EL (cell line): ENCODE measurements at places on chromosomes 5 and 9.
A peak's percentile ranks its signal among the peaks of the same experiment; 100 is the strongest.

GRCh38 chr5:137245438-137245837 is 253.7 kb downstream of the SPOCK1 start:
- DNase-seq: no peak

DNA sequence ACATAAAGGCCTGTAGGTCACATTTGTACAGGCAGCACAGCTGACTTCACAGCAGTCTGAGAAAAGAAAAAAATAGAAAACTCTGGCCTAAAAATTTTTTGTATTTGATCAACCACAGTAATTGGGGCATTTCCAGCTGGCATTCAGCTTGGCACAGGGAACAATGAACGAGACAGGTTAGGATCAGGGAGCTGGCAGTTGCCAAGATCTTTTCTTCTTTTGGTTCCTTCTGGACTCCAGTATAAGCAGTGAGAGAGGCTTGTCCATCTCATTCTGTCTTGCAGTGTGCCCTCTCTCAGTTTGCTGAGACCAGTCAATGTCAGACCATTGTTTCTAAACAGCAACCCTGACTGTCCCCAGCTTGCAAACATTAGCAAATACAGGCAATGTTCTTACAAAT is 601.1 kb downstream of the TLR4 start:
- no peak for DNase-seq

DNA sequence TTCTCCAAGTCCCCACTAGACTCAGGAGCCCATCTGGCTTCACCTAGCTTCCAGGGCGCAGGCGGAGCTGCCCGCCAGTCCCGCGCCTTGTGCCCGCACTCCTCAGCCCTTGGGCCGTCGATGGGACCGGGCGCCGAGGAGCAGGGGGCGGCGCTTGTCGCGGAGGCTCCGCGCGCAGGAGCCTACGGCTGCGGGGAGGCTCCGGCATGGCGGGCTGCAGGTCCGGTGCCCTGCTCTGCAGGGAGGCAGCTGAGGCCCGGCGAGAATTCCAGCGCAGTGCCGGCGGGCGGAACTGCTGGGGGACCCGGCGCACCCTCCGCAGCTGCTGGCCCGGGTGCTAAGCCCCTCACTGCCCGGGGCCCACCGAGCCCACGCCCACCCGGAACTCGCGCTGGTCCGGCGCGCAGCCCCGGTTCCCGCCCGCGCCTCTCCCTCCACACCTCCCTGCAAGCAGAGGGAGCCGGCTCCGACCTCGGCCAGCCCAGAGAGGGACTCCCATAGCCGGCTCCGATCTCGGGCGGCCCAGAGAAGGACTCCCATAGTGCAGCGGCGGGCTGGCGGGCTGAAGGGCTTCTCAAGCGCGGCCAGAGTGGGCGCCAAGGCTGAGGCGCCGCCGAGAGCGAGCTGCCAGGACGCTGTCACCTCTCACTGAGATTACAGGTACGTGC is 78.1 kb upstream of the PJA2 start:
- DNase-seq: no peak

- no peak for DNase-seq
Measured at GRCh38 chr5:65913519-65913918, 12.9 kb upstream of the ERBIN start.

GRCh38 chr9:5113994-5114748 is 71.3 kb downstream of the INSL6 start:
- DNase-seq: no peak

DNA sequence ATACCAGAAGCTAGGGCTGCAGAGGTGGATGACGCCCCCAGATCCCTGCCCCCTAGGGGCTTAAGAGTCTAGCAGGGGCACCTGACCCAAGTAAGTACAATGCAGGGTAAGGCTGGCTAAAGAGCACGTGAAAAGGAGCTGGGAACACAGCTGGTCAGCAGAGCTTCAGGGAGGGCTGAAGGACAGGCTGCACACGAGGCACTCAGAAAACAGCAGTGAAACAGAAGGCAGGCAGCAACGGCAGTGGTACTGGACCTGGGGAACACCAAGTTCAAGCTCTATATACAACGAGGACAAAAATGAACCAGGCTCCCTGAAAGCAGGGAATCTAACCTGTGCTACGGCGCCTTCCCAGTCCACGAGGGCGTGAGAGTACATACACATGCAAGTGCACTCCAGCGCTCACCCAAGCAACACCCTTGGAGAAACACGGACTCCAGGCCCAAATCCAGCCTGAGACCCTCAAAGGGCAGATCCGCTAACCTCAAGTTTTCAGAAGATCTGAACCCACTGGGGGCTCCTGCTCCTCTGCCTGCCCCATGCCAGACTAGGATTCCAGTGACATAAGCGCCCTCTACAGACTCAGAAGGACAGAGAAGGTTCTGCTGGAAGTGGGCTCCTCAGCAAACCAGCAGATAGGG is 57.4 kb downstream of the PSMB7 start:
- DNase-seq: no peak

DNA sequence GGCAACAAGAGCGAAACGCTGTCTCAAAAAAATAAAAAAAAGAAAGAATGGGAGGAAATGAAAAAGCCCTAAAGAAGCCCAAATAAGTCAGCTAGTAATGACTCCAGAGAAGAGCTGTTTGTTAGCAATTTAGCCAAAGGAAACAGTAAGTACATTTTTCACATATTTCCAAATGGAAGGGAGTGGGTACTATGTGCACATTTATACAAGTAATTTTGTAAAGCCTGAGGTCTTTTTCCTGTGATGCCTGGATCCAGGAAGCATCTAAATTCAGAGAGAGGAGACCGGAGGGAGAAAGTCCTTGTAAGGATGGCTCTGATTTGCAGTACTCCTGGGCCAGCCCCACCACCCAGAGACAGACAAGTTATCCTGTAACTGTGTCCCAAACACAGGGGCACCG is 14.7 kb downstream of the FBP1 start:
- DNase-seq: no peak

GRCh38 chr9:115640887-115641286 is 512.7 kb upstream of the PAPPA start:
- peak; percentile 90 for DNase-seq

GRCh38 chr5:1912951-1913565 is 30.3 kb upstream of the IRX4 start:
- no peak for DNase-seq

DNA sequence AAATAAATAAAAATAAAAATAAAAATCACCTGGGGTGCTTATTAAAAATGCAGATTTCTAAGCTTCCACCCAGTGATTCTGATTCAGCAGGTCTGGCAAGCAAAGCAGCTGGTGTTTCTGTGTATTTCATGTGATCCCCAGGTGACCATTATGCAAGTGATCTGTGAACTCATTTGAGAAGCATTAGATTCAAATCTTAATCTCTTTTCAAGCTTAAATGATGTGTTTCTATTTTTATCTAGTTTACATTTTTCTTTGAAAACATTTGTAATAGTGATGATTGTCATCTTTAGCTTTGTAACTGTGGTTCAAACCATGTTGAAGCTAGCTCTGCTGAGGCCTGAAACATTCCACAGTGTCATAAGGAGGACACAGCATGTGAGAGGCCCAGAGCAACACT is 804.8 kb upstream of the ZNF608 start:
- DNase-seq: no peak

DNA sequence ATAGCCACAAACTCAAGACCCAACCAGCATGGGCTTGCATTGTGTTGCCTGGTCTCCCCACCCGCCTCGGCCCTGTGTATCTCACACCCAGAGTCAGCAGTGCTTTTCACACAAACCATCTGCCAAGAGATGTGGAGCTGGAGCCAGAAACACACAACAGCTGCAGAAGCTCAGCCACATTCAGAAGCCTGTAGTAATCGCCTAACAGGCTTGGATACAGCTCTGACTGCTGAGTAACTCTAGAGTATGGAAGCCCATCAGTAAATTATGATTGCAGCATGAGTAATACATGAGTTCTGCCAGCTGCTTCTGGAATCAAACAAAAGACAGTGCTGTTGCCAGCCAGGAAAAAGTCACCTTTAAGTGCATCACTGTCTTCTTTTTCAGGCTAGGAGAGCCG is 16.0 kb downstream of the TEK start:
- peak; percentile 74 for DNase-seq

GRCh38 chr5:32625547-32625946 is 40.2 kb downstream of the SUB1 start:
- DNase-seq: no peak

DNA sequence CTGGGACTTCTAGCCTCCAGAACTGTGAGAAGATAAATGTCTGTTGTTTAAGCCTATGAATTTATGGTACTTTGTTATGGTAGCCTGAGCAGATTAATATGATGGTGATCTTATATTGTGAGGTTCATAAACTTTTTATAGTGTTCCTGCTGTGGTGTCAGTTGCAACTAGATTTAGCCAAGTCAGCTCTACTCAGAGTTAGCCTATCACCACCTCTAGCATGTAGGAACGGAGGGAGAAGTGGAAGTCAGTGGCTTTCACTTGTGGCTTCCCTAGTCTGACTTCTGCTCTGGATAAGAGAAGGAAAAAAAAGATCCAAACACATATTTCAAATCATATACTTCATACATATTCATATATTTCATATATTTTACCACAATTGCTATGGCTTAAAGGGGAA is 6.6 kb downstream of the POC5 start:
- DNase-seq: no peak

GRCh38 chr5:125180231-125180829 is 433.9 kb upstream of the ZNF608 start:
- DNase-seq: no peak

- DNase-seq: no peak
Measured at GRCh38 chr5:159030357-159030756, 69.4 kb downstream of the EBF1 start.

GRCh38 chr5:172906888-172907287 is 52.3 kb upstream of the RPL26L1 start:
- no peak for DNase-seq
